ENCODE measurements at places on chromosomes 16 and 17.

DNA sequence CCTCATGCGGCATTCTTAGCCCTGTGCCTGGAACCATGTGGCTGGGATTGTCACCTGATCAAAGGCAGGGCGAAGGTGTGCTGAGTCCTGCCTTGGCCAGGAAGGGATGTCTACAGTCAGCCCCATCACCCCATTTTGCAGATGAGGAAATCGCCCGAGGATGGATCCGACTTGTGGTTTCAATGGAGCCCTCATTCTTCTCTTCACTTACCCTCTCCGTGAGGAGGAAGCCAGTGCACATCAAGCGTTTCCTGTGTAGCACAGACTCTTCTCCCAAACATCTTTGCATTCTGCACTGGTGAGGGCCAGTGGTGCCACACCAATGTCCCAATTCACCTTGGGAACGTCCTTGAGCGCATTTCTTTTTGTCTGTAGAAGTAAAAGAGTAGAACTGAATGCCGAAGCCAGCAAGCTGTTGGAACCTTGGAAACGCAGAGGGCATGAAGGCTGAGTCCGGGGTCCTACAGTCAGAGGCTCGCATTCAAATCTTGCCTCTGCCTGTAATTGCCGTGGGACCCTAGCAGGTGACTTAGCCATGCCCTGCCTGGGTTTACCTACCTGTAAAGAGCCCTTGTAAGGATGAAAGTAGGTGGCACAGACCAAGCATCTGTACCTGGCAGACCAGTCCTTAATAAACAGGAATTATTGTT lies 85.4 kb downstream of the IRF8 start:
- DNase-seq: no peak

- DNase-seq: no peak
Observed at GRCh38 chr17:36911001-36911400, 26.3 kb upstream of the LHX1 start.

DNA sequence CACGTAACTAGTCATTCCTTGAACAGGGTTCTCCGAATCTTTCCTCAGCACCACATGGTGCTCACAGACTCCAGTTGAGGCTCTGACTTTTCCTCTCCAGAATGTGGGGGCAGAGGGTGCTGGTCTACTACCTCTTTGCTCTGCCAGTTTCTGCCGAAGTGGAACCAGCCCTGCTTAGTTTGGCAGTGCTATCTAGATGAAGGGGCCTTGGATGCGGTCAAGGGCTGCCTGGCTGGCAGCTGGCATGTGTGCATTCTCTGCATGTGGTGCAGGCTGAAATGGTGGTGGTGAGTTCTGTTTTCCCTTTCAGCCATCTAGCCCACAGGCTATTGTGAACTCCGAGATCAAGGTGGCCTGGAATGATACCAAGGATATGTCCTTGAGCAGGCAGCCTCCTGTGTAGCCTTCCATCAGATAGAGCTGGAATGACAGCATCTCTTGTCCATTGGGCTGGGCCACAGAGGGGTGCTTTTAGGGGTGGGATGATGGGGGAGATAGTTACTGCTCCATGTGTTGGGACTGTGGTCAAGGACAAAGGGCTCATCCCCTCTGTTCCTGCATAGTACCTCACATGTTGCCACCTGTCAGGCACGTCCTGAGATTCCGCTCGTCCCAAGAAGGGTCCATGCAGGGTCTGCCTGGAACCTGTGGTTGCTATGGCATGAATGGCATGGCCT lies 2.0 kb downstream of the DYNLL2 start:
- DNase-seq: no peak

GRCh38 chr16:31874366-31875111 lies 932 bp downstream of the ZNF267 start:
- DNase-seq: no peak

- DNase-seq: no peak
Observed at GRCh38 chr16:22934786-22935185, 120.8 kb downstream of the HS3ST2 start.

DNA sequence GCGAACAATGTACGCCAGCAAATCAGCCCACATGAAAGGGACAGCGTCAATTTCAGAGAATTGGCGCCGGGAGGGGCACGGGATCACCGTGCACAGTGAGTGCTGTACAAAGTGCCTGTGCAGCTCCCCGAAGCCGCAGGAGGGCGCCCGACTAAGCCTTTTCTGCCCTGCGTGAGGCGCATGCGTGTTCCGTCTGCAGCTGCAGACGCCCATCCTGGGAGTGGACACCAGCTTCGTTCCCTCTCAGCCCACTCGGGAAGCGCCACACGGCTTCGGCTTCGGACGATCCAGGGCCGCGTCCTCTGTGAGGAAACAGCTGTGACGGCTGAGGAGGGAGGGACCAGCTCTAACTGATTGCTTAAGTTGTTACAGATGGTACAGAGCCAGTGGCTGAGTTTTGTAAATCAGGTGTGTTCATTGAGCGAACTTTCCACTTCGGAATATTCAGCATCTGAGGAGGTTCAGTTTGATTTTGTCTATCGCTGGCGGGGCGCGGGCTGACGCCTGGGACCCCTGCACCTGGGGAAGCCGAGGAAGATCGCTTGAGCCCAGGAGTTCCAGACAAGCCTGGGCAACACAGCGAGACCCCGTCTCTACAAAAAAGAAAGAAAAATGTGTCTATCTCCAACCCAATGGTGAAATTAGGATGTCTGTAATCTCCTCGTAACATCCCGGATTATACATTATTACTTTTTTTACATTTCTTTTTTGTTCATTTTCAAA lies 15.4 kb upstream of the ZNF287 start:
- DNase-seq: peak; percentile 32

DNA sequence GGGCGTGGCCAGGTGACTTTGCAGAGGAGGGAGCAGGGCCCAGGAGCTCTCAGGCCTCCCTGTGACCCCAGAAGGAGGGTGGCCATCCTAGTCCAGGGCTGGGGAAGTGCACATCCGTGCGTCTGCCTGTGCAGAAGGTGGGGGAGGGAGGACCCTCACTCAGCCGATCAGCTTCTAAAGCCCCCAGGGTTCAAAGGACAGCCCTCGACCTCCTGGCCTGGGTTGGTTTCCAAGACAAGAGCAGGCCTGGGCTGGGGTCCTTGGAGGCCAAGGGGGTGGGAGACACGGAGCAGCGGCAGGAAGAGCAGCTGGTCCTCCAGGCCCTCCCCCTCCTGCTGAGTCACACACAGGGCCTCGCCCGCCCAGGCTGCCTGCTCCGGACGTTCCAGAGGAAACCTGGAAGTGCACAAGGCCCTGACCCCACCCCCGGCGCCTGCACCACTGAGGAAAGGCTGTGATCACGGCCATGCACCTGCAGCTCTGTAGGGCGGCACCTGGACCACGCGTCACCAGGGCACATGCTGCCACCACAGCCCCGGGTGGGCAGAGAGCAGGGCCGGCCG lies 67.1 kb upstream of the ZNF469 start:
- no peak for DNase-seq

- peak; percentile 93 for DNase-seq
Observed at GRCh38 chr16:1290860-1291575, 18.4 kb upstream of the UBE2I start.

GRCh38 chr16:12723681-12724080 lies 80.0 kb downstream of the CPPED1 start:
- DNase-seq: no peak

DNA sequence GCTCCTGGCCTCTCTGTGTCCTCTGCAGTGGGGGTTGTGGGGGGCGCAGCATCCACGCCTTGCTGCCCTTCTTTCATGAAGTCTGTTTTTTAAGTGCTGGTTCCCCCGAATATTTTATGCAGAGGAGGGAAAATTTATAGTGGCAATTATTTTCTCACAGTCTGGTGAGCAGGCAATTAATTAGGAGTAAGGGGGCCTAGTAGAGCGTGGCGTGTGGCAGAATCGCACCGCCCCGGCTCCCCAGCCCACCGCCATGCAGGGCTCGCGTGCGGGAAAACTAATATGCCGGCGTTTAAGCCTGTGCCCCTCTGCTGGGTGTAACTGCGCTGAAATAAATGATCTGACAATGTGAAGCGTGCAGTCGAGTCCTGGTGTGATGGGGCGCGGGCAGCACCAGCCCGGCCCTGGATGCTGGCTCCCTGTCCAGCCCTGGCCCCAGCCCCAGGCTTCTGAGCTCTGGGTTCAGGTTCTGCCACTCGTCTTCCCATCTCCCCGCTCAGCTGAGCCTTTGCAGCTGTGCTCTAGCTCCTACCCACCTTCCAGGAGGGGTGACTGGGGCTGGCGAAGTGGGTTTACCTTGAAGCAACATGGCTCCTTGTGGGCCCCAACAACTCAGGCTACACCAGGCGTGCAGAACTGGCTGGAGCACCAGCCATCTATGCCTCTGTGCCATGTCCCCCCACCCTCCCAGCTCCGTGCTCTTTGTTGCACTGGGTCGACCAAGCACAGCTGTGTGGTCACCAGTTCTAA lies 13.8 kb downstream of the ENGASE start:
- DNase-seq: no peak

GRCh38 chr16:55839115-55839514 lies 6.2 kb upstream of the CES1 start:
- DNase-seq: no peak

DNA sequence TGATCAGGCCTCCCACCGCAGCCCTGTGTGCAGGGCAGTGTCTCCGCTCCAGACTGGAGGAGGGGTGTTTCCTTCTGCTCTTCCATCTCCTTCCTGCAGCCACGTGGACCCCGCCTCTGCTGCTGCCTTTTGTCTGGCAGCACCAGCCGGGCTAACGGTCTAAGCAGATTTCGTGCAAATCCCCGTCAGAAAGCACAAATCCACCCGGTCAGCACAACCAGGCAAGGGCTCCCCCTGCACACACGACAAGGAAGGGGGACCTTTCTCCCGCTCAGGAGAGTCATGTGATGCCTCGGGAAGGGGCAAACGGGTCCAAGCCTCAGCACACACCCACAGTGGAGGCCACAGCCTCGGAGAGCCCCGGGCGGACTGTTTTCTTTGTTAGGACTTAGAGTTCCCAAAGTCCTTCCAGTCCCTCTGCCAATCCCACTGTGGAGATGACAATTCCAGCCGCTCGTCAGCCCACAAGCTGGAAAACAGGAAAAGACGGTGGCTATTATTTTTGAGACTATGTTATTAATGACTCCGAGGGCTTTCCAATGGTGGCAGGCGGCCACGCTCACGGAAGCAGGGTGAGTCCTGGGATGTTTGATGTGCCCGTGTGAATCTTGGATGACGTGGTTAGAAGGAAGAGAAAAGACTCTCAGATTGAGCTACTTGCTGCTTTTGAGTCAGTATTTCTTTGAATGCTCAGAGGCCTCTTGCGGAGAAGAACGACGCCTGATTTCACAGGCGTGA lies 22.5 kb upstream of the MEAK7 start:
- no peak for DNase-seq

DNA sequence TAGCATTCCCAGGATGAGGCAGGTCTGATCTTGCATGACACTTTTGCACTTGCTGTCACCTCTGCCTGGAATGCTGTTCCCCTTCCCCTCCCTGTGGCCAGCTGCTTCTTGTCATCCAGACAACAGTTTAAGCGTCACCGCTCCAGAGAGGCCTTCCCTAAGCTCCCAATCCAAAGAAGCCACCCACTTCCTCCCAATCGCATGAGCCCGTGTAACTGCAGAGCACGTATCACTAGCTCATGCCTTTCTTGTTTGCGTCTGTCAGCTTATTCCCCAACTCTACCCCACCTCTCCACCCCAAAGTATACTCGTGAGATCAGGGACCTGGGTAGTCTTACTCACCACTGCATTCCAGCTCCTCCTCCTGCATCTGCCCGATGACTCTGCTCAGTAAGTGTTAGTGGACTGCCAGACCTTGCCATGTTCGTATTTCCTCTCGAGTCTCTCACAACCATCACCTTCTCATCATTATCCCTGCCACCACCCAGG lies 92.8 kb downstream of the GAS7 start:
- no peak for DNase-seq

- DNase-seq: no peak
Observed at GRCh38 chr17:19551165-19551564, 17.5 kb downstream of the SLC47A1 start.

- DNase-seq: no peak
Observed at GRCh38 chr17:20948984-20949777, 93.6 kb downstream of the USP22 start.

GRCh38 chr17:61132524-61132923 lies 267.1 kb upstream of the TBX2 start:
- DNase-seq: no peak

DNA sequence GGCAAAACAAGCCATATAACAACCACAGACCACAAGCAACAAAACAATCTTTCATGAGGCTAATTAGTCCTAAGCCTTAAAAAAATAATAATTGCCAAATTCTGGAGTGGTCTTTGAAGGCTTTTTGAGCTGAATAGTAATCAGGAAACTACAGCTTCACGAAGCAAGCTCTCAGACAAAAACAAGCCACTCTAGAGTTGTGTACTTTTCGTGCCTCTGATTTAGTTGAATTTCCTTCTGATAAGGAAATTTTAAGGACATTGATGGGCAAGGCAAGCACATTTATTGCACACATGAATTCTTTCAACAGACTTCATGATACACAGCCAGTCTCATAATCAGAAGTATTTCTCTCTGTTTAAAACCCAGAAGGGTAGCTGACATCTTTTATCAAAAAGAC lies 130.8 kb upstream of the IRX3 start:
- DNase-seq: no peak

- no peak for DNase-seq
Observed at GRCh38 chr16:2799859-2800226, 1.6 kb downstream of the PRSS41 start.

DNA sequence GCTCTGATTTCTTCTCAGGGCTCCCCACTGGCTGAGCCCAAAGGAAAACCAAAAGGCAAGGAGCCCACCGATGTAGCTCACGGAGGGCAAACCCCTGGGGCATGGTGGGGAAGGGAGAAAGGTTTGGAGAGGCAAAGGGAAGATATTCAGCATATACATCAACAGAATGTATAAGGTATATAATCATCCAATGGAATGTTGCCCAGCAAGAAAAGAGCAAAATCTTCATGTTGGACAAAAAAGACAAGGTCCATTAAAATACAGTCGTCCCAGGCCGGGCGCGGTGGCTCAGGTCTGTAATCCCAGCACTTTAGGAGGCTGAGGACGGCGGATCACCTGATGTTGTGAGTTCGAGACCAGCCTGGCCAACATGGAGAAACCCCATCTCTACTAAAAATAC lies 1.6 kb downstream of the CPPED1 start:
- no peak for DNase-seq

GRCh38 chr16:4578961-4579530 lies 22.9 kb downstream of the C16orf96 start:
- peak; percentile 36 for DNase-seq

GRCh38 chr17:489758-490329 lies 137.2 kb upstream of the RPH3AL start:
- DNase-seq: no peak

GRCh38 chr16:75248536-75249380 lies 2.7 kb downstream of the BCAR1 start:
- DNase-seq: no peak

DNA sequence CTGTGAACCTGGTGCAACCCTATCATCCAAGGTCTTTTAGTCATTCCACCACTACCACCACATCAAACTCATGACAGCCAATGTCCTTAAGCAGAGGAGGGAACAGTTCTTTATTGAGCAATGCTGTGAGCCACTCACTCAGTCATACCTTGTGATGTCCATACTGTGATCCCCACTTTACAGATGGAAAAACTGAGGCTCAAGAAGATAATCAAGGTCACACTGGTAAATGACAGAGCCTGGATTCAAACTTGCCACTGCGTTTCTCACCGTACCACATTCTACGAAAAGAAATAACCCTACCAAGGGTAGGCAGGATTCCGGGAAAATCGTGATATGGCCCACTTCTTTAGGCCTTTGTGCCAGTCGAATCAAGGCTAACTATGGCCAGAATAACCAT lies 172.6 kb downstream of the CCT6B start:
- DNase-seq: no peak

All from NCI-H187 (cell line).